Caudate nucleus (tissue), 63 donors: ENCODE measurements at places on chromosomes 12 and 14.

- DNase-seq = no peak
Measured at GRCh38 chr12:50203691-50204090, 36.5 kb upstream of the CERS5 start.

DNA sequence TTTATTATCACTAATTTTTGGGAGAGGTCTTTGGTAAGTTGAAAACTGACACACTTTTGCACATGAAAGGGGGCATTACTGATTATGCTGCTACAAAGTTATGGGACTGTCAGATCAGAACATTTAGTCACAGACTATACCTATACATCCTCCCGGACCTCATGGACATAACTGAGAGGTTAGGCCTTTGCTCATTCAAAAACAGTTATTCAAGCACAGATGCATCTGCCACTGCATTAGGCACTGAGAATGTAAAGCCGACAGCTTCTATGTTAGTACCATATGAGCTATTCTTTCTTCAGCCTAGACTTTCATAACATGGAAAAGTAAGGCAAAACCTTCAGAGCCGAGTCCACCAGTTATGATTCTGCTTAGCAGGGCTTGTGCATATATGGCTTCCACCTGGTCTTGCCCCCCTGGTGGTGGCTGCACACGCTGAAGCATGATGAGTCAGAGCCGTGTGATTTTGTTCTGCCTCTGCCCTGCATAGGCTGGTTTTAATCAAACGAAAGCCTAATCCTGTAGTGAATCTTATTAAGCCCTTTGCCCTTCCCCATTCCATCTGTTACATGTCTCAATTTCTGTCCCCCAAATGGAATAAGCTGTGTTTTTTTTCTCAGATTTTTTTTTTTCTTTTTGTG, 21.8 kb upstream of the RNU6-8 start:
- DNase-seq = no peak

DNA sequence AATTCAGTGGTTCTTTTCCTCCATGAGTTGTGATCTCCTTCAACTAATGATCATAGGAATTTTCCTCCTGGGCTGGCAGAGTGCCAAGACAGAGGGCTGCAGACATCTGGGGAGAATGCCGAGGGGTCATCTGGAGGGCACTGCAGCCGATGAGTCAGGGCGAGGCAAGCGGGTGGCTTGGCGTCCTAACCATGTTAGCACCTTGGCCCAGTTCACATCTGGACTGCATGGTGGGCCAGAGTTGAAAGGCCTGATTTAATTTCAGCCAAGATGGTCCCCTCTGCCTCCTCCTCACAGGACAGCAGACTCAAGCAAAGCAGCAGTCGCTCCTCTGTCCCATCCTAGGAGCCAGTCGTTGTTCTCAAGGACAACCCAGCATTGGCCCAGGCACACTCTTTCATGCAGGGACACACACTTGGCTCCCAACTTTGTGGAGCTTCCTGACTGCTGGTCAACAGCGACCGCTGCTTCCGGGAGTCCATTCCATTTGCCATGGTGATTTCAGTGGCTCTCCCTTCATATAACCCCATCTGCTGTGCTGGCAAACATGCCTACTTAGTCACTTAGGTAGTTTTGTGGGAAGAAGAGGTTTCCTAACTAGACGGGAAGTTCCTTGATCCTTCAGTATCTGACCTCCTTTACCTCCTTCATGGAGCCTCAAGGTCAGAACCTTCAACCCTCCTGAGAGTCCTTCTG, 161.8 kb downstream of the TTC8 start:
- no peak for DNase-seq

DNA sequence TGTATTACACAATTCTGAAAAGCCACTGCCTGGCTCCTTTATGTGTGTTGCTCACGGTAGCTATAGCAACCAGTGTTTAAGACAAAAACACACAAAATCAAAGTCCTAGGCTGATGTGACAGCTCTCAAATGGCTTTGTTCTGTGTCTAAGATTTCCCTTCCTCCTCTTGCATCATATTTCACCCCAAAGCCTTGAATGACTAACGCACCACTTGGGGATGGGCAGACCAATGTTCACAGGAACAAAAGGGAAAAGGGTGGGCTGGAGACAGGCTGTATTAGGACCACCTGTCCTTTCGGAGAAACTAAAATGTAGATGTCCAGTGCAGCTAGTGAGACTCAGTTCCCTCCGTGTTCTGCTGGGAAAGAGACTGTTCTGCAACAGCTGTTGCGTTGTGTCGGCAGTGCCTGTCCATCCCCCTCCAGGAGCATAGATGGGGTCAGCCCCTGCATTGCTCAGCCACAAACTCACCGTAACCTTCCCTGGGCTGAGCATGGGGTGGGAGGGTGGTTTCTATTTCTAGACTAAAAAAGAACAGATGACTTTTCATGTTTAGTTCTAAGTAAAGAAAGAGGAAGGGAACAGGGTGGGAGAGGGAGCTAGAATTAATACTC, 26.8 kb upstream of the DAAM1 start:
- no peak for DNase-seq

DNA sequence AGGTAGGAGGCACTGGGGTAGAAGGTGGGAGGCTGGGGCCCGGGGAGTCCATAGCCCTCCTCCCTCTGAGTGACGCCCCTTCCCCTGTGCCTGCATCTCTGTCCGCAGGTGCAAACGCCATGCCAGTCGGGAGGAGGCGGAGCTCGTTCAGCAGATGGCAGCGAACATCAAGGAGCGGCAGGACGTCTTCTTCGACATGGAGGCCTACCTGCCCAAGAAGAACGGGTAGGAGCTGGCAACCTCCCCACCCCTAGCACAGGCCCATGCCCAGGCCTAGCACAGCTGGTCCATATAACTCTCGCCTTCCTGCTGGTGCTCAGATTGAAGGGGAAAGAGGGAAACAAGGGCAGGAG, 35.6 kb downstream of the TMEM120B start:
- DNase-seq = no peak

GRCh38 chr12:49893753-49894750, 9.6 kb downstream of the FAIM2 start:
- DNase-seq = no peak

DNA sequence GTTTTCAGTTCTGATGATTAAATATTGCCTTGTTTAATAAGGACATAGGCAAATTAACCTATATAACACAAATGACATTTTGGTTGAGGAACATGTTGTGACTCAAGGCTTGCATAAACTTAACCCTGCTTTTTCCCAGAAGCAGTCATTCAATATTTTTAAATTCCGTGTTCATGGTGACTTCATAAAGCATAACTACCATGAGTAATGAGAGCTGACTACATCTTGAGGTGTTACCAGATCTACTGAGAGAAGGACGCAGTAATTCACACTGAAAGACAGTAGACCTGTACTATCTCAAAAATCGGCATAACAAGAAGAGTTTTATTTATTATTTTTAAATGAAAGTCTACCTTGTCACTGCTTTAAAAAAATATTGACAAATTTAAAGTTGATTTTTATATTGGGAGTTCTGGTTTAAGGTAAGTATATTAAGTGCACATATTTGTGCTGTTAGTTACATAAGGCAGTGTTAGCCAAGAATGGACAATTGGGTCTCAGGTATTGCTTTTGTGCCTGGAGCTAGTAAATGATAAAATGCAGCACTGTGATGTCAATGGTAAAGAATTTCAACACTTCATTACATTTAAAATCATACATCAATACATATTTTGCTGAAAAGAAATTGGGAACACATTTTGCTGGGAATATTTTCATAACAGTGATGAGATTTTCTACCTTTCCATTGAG, 1198.5 kb downstream of the FSCB start:
- DNase-seq = no peak

DNA sequence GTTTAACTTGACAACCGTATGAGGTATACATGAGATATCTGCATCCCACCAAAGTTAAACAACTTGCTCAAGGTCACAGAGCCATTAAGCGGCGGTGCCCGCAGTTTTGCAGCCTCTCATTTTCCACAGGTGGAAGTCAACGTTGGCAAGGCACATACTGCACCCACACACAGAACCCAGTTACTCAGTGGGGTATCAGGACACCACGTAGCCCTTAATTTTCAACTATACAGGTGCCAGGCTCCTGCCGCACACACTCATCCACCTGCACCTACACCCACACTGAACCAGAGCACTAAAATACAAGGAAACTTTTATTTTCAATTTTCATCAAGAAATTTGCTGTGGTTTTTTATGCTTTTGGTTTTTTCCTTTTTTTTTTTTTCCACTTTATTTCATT, 1.7 kb upstream of the NOP2 start:
- DNase-seq = no peak

GRCh38 chr14:95341564-95341963, 21.9 kb upstream of the CLMN start:
- DNase-seq = no peak

DNA sequence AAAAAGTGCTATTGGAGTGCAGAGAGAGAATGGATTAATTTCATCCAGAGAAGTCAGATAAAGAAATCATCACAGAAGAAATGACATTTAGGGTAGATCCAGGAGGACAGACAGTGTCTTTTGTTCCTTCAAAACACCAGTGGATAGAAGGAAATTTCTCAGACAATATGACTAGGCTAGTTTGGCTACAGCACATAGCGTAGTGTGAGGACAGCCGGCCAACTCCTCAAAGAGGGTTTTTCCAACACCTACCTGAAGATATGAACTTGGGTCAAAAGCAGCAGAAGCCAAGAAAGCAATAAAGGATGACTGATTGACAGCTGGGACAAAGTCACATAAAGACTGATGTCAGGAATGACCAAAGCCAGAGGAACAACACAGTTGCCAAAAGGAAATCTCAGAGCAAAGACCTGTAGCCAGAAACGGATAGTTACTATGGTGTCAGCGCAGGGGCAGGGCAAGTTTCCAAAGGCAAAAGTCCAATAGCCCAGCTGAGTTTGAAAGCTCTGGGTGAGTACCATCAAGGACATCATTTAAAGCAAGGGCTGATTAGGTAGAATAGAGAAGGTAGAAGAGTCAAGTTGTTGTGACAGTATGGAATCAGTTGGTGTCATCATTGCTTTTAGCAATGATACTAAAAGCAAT, 58.7 kb upstream of the PDE3A start:
- DNase-seq = no peak

DNA sequence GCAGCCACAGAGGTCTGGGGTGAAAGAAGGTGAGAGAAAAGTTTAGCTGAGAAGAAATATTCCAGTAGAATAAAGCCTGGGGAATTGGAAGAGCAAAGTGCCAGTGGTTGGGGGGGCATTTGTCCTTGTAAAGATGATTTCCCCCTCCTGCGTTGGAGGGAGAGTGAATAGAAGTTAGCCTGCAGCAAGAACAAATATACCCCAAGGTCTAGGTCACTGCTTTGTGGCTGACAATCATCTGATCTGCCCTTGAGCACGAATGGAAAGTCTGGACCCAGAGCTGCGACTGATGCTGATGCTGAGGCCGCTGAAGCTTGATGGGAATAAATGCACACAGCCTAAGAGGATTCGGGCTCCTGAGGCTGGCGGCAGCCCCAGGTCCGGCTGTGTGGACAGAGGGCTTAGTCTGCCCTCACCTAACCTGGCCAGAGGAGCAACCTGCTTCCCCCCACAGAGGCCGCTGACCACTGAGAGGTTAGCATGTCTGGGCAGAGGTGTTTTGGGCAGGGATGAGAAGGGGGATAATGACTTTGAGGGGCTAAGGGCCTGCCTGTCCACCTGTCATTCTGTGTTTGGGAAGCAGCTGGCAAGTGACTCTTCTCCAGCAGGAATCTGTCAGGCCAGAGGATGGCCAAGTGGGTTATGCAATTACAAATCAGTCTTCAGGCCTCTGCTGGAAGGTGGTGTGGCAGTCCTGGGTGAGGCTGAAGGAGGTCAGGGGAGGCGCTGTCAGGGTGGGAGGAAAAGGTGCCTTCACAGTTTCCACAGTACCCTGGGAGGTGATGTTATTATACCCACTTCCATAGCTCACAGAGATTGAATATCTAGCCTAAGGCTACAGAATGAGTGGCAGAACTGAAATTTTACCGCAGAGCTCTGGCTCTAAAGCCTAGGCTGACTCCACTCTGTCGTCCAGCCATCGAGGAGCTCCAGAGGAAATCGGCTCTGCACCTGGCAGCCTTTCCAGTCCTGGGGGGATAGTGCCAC, 11.7 kb downstream of the TUBA1C start:
- DNase-seq = no peak

DNA sequence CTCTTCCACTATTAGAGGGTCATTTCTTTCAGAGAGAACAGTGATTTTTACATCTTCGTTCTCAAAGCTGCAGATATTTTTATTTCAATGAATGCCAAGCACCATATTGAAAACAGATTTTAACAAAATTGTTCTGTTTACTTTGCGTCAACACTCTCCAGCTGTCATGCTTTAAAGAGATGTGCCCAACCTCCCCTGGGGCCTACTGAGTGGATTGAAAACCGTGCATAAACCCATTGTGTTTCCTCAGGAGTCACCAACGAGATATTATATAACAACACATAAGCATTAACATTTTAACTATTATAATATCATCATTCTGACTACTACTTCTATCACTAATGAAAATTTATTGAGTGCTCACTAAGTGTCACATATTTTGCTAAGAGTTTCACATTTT, 81.6 kb downstream of the MYF5 start:
- no peak for DNase-seq

- no peak for DNase-seq
Measured at GRCh38 chr12:89340861-89341260, 11.4 kb downstream of the DUSP6 start.

DNA sequence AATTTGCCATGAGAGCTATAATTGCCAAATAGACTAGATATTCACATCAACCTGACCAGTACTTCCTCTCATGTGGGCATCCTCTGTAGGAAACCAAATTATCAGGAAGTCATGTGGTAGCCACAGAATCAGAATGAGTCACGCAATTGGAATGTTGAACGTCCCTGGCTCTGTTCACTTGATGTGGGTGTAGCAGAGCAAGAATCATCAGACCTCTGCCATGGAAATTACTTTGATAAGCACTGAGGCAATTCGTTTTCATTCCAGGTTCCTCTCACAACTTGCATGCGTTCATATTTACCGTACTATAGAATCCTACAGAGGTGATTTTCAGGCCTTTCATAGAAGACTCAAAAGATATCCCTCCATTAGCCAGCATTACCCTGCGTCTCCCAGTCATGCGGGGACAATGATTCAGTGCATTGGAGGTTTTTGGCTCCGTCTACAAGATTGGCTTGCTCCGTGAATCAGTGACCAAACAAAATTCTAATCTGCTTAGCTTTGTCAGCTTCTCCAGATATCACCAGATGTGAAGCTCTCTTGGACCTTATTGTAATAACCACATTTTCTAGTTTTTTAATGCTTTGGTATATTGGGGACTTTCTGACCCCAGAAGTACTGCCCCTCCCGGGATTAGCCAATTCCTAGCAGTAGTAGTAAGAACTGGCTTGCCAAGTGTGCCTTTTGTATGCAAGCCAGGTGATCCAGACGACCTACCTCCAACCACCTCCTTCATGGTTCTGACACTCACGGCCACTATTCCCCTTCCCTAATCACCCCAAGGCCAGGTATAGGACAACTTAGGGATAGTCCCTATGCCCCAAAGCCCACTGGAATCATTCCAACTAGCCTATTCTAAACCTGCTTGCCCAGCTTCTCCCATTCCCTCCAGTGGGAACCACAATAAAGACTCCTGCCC, 133.4 kb downstream of the KICS2 start:
- no peak for DNase-seq

- DNase-seq = no peak
Measured at GRCh38 chr14:97178781-97179180, 381.6 kb downstream of the VRK1 start.

- DNase-seq = no peak
Measured at GRCh38 chr14:74389980-74390379, 36.0 kb downstream of the SYNDIG1L start.

- no peak for DNase-seq
Measured at GRCh38 chr12:46430340-46430948, 57.9 kb upstream of the SLC38A2 start.
